ENCODE measurements at places on chromosomes 7 and 10. TPM values are rescaled to one million over a fixed set of nuclear protein-coding genes. Genes with fewer than 3 reads are reported as not detected.

- no peak for DNase-seq
Measured at GRCh38 chr7:44740055-44740454, 8.6 kb upstream of the ZMIZ2 start.

DNA sequence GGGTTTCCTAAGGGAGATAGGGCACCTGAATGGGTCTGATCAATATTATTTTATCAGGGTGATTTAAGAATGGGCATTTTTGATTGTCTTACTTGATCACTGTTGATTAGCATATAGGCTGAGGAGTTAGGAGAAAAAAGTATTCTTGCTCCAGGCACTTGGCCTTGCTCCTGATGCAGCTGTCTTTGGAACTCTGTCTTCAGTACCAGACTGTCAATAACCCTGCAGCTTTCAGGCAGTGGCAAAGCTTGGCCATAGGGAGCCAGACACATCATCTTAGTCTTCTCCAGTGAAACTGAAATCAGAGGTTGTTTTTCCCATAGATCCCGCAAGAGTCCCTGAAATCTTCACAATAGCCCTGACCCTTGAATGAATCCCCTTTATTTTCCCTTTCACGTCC is 47.2 kb downstream of the EXOC4 start:
- DNase-seq, result no peak

GRCh38 chr10:48224979-48225560 is 49.4 kb downstream of the FRMPD2 start:
- no peak for DNase-seq

The SPDYE16 gene
- 3.6 TPM for total RNA-seq

- no peak for DNase-seq
Measured at GRCh38 chr7:83941300-83941699, 253.3 kb downstream of the SEMA3A start.

DNA sequence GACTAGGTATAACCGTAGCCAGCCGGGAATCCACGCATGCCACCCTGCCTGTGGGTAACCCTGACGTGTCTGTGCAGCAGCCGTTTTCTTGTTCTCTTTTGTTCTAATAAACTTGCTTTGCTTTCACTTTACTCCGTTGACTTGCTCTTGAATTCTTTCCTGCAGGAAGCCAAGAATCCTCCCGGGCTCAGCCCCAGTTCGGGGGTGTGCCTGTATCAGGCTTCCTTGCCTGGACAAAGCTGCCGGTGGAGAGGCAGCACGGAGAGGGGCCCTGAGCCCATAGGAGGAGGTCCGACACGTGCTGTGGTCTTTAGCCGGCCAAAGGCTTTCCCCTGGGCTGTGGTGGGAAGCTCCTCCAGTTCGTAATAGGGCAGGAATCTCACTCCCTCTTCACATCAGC is 256.5 kb upstream of the PPP2R2D start:
- DNase-seq, result no peak

DNA sequence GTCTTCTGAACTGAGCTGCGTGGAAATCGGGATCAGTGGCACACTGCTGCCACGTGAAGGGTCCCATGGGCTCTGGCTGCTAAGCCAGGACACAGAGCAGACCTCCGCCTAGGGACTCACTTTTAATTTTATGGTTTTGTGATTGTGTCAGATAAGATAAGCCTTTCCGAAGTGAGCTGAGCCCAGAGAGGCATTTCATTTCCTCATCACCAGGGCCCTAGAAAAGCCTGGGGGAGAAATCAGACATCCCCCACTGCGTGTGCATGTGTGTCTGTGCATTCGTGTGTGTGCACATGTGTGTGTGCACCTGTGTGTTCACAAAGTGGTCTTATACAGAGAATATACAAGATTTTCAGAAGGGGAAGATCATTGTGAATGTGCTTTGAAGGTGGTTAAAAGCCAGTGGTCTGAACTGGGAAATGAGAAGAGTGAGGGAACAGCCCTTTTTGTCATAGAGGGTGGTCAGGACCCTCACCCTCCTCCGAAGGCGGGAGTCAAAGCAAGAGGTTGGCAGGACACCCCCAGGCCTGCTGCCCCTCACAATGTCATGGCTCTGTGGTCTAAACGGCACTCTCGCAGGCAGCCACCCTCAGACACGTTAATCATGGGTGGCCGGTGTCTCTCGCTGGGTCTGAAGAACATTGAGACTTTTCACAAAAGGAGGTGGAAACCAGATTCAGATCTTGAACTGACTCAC is 176.1 kb upstream of the PFKP start:
- DNase-seq, result no peak

Data from uterus (tissue), 4 donors.